ENCODE measurements at places on chromosomes 5 and 9.

GRCh38 chr5:124865603-124866354 is 119.3 kb upstream of the ZNF608 start:
- no peak for DNase-seq

GRCh38 chr9:13278023-13278367 is 1.5 kb downstream of the MPDZ start:
- no peak for DNase-seq

DNA sequence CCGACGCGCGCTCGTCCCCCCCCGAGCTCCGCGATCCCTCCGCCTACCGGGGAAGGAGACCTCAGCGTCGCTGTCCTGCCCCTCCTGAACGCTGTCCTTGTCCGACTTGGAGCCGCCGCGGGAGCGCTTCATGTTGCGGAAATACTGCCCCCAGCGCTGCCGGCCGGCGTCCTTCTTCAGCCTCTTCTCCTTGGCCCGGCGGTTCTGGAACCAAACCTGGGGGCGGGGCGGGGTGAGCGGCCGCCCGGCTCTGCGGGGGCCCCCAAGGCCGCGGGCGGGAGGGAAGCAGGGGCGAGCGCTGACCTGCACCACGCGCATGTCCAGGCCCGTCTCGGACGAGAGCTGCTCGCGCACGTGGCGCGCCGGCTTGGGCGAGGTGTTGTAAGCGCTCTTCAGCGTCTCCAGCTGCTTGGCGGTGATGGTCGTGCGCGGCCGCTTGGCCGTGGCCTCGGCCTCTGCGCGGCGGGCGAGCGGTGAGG is 6.3 kb downstream of the LHX3 start:
- no peak for DNase-seq

DNA sequence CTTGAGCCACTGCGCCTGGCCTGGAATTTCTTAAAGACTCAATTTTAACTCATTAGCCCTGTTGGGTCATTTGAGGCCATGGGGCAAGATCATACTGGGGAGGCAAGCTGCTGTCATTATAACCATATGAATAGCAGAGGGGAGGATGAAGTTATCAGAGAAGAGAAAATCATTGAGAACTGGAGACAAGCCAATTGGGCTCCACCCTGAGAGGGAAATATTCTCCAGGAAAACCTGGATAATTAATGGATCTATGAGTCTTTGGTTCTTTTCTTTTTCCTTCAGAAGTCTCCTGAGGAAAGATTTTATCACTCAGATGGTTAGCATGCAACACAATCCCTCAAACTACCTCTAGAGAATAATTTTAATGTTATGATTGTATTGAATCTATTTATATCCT is 569.6 kb upstream of the TUSC1 start:
- no peak for DNase-seq

- no peak for DNase-seq
These were observed 741.3 kb upstream of the CTNND2 start for GRCh38 chr5:12645582-12645981.

GRCh38 chr5:93567424-93567823 is 13.6 kb downstream of the NR2F1-AS1 start:
- DNase-seq, result no peak

Data from sciatic nerve (tissue), 2 donors.